ENCODE measurements at places on chromosomes 2 and 18.
A peak's percentile ranks its signal among the peaks of the same experiment; 100 is the strongest.

DNA sequence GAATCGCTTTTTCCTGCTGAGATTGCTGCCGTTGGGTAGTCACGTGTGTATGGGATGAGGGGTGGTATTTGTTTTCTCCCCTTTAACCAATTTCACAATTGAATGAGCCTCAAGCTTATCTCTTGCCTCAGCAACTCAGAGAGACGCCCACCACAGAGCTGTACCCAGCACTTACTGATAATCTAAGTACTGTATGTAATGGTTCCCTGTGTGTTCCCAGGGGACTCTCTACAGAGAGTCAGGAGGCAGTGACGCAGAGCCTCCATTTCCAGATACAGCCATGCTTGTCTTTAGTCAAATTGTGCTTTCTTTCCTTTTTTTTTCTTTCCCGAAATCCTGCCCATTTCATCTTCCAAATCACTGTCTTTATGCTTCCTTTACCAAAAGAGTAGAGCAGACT is 1102.1 kb upstream of the KLHL29 start:
- no peak overlapping the region for H3K4me3 ChIP-seq
- no peaks in the 10 kb centered on the region for H3K4me1 ChIP-seq
- H3K27me3 ChIP-seq, result no peaks in the 10 kb centered on the region
- no peak overlapping the region for H3K27ac ChIP-seq
- no peak for DNase-seq
- no peaks in the 10 kb centered on the region for H3K36me3 ChIP-seq

GRCh38 chr2:236872015-236872414 is 213.7 kb upstream of the COPS8 start:
- no peaks in the 10 kb centered on the region for H3K36me3 ChIP-seq
- no peaks in the 10 kb centered on the region for H3K27me3 ChIP-seq
- DNase-seq, result no peak
- peaks cover 6% of the 10 kb centered on the region for H3K4me1 ChIP-seq
- no peak overlapping the region for H3K4me3 ChIP-seq

- no peak overlapping the region for H3K4me3 ChIP-seq
- no peaks in the 10 kb centered on the region for H3K36me3 ChIP-seq
- H3K4me1 ChIP-seq, result no peaks in the 10 kb centered on the region
- H3K27me3 ChIP-seq, result no peaks in the 10 kb centered on the region
These were observed 282.6 kb downstream of the CCDC178 start for GRCh38 chr18:33157893-33158292.

DNA sequence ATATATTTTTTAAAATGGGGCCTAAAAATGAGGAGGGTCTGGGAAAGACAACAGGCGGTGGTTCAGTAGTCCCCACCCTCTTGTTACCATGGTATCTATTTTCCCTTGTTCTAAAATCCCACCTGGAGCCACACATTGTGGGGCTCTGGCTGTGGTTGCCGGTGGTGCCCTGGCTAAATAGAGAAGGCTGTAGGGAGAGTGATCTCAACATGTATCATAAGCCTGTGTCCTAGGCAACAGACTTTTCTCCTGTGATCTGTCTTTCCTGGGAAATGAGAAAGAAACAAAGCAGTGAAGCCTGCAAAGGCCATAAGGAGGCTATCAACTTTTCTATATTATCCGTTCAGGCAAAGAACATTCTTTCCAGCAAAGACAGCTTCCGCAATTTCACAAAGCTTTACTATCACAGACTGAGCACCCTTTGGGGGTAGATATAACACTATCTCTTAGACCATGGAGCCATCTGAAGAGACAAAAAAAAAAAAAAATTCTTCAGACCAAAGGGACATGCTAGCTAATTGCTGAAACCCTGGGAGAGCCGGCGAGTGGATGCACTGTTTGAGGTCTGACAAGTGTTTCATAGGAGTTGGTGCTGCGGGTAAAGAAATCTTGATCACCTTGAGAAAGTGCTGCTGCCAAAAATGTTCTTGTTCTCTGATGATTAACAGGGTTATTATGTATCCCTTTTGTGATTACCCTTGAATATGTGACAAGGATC is 879.2 kb upstream of the DDX18 start:
- H3K27ac ChIP-seq, result no peak overlapping the region
- H3K4me3 ChIP-seq, result no peak overlapping the region
- H3K4me1 ChIP-seq, result no peaks in the 10 kb centered on the region
- no peak for DNase-seq

DNA sequence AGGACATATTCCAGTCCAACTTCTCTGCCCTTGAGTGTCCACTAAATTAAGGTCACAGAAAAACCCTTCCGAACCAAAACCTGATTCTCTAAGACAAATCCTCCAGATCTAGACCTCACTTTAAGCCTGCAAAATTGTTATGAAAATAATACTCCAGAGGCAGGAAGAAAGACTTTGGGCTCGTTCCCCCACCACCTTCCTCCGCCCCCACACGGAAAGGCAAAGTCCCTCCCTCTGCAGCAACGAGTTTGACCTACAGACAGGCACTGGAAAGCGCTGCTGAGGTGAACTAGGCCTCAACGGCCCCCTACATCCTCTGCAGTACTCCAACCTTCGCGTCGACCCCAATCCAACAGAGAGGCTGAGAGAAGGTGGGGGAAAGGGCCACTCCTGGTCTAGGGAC is 808 bp downstream of the ATP5MC3 start:
- peaks cover 12% of the 10 kb centered on the region for H3K36me3 ChIP-seq
- H3K27ac ChIP-seq, result peak overlapping the region; percentile 91
- peaks cover 26% of the 10 kb centered on the region for H3K4me1 ChIP-seq
- H3K27me3 ChIP-seq, result no peaks in the 10 kb centered on the region
- peak; percentile 43 for DNase-seq

DNA sequence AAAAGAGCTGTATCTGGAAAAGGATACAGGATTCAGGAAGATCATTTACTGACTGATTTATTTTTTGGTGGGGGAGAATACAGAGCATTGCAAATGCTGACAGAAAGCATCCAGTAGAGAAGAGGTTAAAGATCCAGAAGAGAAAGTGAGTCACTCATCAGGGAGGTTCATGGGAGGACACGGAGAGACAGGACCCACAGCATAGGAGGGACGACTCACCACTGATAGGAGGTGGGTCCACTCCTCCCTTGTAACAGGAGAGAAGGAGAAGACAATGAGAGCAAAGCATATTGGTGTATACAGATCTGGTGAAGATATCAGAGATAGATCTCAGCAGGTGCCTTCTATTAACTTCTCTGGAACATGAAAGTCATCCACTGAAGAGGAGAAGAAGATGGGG is 142.4 kb upstream of the AQP4 start:
- no peaks in the 10 kb centered on the region for H3K36me3 ChIP-seq
- no peaks in the 10 kb centered on the region for H3K4me1 ChIP-seq
- DNase-seq, result no peak
- peaks cover 2% of the 10 kb centered on the region for H3K27me3 ChIP-seq
- H3K4me3 ChIP-seq, result no peak overlapping the region
- no peak overlapping the region for H3K27ac ChIP-seq

All from naive thymus-derived CD8-positive, alpha-beta T cell (primary cell).